ENCODE measurements at places on chromosomes 6 and 20.

GRCh38 chr20:3616250-3616649, 46.9 kb downstream of the GFRA4 start:
- DNase-seq = no peak

DNA sequence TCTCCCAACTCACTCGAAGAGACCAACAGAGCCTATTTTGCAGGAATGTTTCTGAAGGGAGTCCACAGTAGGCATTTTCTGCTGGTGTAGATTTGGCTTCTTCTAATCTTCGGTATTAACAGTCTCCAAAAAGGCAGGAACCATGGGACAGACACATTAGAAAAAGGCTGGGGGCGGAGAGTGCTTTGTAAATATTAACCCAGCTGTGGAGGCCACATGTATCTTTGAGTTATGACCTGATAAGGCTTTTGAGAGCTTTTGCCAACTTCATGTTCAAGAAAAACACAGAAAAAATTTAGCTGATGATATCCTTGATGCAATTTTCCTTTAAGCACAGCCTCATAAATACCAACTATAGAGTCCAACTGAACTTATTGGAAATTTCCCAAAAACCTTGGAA, 119.4 kb upstream of the TSHZ2 start:
- DNase-seq = no peak

DNA sequence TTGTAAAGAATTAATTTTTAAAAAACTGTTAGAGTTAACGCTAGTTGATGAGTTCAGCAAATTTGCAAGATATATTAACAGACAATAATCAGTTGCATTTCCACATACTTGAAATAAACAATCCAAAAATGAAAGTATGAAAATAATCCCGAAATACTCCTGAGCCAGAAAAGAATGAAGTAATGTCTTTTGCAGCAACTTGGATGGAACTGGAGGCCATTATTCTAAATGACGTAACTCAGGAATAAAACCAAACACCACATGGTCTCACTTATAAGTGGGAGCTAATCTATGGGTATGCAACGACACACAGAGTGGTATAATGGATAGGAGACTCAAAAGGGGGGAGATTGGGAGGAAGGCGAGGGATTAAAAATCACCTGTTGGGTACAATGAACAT, 872.9 kb upstream of the GJE1 start:
- no peak for DNase-seq

GRCh38 chr6:51753635-51754034, 333.8 kb downstream of the PKHD1 start:
- DNase-seq = no peak

- DNase-seq = no peak
Observed at GRCh38 chr6:166433096-166433495, 50.4 kb upstream of the MPC1 start.

All from putamen (tissue), 1 donor.